Stimulated activated naive CD4-positive, alpha-beta T cell (primary cell): ENCODE measurements at places on chromosomes 1 and 21.

GRCh38 chr1:27132147-27132546 lies 22.8 kb downstream of the SLC9A1 start:
- DNase-seq, result no peak

DNA sequence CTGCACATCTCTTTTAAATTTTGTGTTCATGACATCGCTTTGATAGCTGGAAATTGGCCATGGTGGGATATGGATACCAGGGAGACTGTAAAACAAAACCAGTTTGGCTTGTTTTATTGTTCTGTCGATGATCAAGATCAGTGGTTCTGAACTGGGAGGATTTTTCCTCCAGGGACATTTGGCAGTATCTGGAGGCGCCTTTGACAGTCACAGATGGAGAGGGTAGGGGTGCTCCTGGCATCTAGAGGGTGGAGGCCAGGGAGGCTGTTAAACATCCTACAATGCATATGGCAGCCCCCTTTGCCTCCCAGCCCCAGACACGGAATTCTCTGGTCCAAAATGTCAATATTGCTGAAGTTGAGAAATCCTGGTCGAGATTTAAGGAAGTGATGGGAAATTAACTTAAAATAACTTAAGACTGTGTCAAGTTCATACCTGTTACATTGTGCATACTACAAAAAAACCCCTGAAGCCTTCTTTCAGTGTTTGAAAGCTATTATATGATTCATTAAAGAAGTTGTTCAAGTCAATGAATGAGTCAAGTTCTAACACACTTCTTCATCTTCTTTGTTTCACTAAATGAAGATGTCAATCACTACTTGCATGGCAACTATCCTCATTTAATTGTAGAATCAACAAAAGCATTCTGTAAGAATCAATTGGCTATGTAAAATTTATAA lies 150.9 kb downstream of the KCNJ6 start:
- DNase-seq, result no peak

DNA sequence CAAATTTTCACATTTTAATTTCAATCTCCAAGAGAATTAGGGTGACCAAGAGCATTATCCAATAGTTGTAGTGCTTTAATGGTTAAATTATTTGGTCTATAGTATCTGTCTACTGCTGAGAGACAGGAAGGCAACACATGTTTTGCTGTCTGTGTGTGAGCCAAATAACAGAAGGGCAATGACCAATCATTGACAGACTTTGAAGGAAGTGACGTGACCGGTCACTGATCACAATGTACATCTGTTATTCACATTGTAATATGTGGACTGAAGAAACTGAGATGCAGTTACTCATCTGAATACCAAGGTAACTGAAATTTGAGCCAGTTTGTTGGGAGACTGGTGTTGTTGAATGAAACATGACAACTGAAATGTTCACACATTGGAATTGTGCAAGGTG lies 196.7 kb downstream of the LRRC40 start:
- DNase-seq, result no peak

DNA sequence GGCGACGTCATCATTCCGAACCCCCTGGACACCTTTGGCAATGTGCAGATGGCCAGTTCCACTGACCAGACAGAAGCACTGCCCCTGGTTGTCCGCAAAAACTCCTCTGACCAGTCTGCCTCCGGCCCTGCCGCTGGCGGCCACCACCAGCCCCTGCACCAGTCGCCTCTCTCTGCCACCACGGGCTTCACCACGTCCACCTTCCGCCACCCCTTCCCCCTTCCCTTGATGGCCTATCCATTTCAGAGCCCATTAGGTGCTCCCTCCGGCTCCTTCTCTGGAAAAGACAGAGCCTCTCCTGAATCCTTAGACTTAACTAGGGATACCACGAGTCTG lies 10.0 kb downstream of the PROX1 start:
- no peak for DNase-seq

GRCh38 chr21:42677339-42678321 lies 24.2 kb downstream of the PDE9A start:
- DNase-seq, result no peak

DNA sequence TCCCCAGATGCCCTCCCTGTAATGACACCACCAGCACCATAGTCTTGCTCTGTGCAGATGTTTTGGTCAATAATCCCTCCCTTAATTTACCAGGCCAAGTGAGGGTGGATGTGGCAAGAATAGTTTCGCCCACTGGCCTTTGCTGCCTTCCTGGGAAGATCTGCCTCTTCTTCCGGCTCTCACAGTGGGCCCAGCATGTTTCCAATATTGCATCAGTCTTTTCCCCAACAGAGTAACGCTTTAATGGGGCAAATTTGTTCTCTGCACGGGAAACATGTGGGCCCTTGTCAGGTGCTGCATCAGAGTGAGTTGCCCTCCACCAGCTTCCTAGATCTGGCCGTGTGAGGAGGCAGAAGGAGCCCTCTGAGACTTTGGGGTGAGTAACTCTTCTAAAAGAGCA lies 12.0 kb upstream of the ALX3 start:
- no peak for DNase-seq

GRCh38 chr1:219283541-219283940 lies 109.9 kb downstream of the LYPLAL1 start:
- DNase-seq, result no peak

- DNase-seq, result peak; percentile 3
Measured at GRCh38 chr1:7885513-7886404, 32.9 kb upstream of the UTS2 start.

- no peak for DNase-seq
Measured at GRCh38 chr1:48181669-48182367, 40.7 kb upstream of the SLC5A9 start.

- no peak for DNase-seq
Measured at GRCh38 chr1:91783423-91784170, 102.4 kb downstream of the TGFBR3 start.

- DNase-seq, result no peak
Measured at GRCh38 chr1:49052102-49052501, 275.4 kb upstream of the BEND5 start.

- no peak for DNase-seq
Measured at GRCh38 chr1:195806060-195806459, 802.2 kb downstream of the KCNT2 start.

GRCh38 chr1:153655333-153655732 lies 3.2 kb upstream of the SNAPIN start:
- no peak for DNase-seq

DNA sequence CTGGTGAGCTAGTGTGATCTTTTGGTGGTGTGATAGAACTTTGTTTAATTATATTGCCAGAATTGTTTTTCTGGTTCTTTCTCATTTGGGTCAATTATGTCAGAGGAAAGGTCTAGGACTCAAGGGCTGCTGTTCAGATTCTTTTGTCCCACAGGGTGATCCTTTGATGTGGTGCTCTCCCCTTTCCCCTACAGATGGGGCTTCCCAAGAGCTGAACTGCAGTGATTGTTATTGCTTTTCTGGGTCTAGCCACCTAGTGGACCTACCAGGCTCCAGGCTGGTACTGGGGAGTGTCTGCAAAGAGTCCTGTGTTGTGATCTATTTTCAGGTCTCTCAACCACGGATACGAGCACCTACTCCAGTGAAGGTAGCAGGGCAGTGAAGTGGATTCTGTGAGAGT lies 25.9 kb upstream of the CD84 start:
- no peak for DNase-seq

- DNase-seq, result no peak
Measured at GRCh38 chr1:222195857-222196256, 352.0 kb downstream of the HHIPL2 start.

DNA sequence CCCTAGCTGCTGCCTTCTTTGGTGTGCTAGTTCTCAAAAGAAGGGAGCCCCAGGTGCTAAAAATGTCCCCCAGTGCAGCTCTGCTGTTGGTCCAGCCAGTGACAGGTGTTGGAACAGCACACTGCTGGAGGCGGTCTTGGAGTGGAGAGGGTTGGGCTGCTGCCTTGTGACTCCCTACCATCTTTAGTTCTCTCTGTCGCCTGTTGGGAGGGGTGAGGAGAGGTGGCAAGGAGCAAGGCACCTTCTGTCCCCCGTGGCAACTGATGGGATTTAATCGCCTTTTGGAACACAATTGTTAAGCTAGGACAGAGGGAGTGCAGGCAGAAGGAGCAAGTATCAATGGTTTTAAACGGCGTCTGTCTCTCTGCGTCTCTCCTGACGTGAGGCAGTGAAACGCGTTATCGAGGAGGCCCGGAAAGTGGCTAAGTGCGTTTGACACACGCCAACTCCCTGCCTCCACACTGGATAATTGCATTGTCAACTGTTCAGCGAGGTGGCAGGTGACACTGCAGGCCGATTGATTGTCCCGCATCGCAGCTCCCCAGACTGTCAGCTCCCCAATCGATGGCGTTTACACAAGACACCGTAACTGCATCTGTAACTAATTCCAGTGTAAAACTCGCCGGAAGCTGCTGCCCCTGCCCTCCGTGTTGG lies 34.0 kb downstream of the TMEM53 start:
- no peak for DNase-seq

- DNase-seq, result no peak
Measured at GRCh38 chr1:59342801-59343575, 46.1 kb downstream of the FGGY start.

- DNase-seq, result no peak
Measured at GRCh38 chr1:203043830-203044545, 17.7 kb downstream of the PPFIA4 start.

DNA sequence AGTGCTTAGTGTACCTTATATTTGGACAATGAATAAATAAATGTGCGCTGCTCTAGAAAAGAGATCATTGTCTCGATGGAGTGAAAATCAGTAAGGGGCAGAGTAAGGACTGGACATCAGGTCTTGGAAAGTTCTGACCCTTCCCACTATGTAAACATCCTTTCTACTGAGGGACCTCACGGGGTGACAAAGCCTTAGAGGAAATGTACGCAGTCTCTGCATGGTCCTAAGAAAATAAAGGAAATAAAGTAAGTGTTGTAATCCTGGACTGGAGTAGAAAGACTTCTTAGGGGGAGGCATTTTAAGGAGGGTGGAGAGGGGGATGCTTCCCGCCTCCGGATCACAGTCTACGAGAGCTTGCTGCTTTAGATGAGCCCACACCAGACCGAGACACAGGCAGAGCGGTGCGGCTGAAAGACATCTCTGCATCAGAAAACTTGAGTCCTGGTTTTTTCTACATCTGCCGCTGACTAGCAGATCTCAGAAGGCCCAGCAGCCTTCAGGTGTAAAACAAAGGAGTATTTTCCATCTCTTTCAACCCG lies 22.3 kb upstream of the GPR137B start:
- no peak for DNase-seq

- DNase-seq, result no peak
Measured at GRCh38 chr1:52668711-52669110, 29.4 kb downstream of the COA7 start.

GRCh38 chr1:38433084-38433722 lies 386.6 kb upstream of the POU3F1 start:
- DNase-seq, result no peak

DNA sequence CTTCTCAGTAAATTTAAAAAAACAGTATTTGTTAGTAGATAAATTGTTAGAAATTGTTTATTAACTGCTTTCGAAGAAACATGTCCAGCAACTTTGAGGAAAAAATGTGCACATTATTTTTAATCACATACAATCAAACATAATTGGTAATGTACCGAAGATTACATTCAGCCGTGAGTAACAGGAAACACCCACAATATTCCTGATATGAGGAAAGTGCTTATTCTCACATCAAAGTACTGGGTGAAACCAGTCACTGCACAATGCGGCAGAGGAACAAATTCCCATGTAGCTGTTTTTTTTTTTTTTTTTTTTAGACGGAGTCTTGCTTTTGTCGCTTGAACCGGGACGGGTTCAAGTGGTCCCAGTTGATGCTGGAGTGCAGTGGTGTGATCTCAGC lies 9.7 kb downstream of the ACBD3 start:
- DNase-seq, result no peak

DNA sequence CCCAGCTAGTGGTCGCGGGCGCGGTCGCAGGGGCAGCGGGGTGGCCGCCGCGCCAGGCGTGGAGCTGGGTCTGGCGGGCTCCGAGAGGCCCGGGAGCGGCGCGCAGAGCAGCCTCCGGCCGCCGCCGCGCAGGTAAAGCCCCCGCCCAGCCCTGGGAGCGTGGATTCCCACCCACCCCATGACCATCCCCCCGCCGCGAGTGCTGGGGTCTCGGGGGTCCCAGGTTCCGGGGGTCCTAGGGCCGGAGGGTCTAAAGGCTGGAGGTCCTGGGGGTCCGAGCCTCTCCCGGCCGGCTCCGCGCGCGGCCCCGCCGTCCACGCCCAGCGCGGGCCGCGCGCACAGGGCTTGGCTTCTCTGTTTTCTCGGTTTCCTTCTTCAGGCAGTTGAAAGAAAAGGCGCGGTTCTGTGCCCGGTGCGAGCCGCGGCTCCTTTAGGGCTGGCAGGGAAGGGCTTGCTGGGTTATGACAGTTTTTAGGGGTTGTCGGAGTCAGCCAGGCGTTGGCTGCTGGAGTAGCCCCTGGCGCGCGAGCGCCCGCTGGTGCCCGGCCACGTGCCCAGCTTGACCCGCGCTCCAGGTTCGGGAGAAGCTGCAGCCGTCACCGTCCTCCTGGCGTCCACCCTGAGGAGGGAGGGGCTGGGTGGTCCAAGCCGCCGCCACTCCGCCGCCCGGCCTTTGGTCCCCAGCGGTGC lies 359 bp downstream of the LRRC3 start:
- DNase-seq, result peak; percentile 45

GRCh38 chr1:154104433-154105082 lies 50.3 kb downstream of the NUP210L start:
- no peak for DNase-seq

DNA sequence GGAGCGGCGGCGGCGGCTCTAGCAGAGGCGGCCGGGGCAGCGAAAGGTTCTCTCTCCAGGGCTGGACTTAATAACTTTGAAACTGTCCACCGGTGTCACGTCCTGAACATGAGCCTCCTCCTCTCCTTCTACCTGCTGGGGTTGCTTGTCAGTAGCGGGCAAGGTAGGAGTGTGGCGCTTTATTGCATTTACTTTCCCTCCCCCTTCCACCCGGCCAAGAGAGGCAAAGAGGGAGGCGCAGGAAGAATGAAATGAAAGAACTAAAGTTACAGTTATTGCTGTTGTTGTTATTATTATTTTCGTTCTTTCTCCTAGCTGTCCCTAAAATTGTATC lies 214 bp downstream of the NCAM2 start:
- no peak for DNase-seq
